Activated gamma-delta T cell (primary cell): ENCODE measurements at places on chromosomes 3 and 15.

GRCh38 chr3:45979378-45979777 lies 16.2 kb downstream of the FYCO1 start:
- no peak for DNase-seq

- DNase-seq, result no peak
Observed at GRCh38 chr3:8256441-8257071, 245.1 kb upstream of the LMCD1 start.

DNA sequence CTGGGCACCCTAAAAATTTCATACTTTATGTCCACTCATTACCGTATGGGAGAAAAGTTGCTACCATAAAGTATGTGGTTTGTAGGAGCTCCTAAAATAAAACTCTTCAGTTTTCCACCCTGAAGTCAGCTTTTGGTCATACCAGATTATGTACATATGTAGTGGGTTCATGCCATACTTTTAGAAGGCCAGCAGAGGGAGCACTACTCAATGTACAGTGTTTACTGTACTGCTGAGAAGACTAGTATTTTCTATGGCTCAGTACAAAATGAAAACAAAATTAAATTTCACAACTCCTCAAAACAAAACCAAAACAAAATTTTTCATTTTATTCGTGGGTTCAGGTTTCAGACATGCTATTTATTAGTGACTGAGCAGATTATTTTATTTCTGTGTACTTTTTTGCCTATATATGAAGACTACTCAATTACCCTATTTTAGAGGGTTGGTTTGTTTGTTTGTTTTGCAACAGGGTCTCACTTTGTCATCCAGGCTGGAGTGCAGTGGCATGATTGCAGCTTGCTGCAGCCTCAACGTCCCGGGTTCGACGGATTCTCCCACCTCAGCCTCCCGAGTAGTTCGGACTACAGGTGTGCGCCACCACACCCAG lies 24.3 kb downstream of the NXPE3 start:
- DNase-seq, result no peak

DNA sequence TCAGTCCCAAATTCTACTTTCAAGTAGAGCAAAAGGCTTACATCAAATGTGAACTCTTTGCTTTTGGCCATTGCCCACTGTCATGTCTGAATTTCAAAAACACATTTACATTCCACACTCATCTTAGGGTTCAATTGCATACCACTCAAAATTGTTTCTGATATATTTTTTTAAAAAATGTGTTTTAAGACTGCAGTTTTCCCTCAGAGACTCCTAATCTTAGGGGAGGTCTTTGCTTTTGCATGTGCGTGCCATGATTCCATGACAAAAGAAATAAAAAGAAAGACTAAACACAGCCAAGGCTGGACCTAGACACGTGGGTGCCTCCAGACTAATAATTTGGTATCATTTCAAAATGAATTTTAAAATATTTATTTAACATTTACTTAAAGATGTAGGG lies 396.8 kb upstream of the RASGRP1 start:
- no peak for DNase-seq

DNA sequence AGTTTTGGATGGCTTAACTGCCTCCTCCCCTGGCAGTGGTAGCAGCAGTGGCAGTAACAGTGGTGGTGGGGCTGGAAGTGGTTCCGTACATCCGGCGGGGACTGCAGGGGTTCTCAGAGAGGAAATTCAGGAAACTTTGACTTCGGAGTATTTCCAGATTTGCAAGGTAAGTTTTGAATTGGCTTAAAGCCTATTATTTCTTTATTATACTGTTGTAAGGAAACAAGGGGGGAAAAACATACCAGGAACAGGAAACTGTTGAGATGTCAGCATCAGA lies 1.5 kb downstream of the STXBP5L start:
- no peak for DNase-seq

- no peak for DNase-seq
Observed at GRCh38 chr3:195566797-195567196, 16.9 kb downstream of the APOD start.

- DNase-seq, result no peak
Observed at GRCh38 chr3:67335813-67336212, 318.6 kb downstream of the SUCLG2 start.

DNA sequence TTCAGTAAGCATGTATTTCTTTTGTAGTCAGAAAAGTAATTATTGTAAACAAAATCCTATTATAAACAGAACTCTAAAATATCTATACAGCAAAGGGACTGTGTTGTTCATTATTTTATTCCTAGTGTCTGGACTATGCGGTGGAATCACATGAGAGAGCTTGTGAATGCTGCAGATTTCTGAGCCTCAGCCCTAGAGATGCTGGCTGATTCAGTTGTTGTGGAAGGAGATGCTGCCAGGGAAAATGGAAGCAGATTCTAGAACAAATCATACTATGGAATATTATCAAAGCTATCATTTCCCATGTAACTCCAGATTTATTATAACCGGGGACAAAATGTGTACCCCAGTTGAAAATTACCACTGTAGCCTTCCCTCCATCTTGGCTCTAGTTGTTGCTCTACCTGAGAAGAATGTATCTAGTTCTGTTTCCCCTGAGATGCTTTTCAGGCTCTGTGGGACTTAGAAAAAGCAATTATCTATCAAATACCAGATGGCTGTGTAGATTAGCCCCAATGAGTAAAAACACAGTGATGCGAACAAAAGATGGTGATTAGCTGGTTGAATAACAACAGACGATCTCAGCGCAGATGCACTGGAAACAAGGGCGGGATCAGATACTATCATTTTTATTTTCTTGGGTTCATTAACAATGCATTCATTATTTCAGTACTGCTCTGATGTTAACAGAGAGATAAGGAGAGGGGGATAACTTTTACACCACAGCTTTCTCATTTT lies 131.3 kb downstream of the TMEM108 start:
- DNase-seq, result no peak

- no peak for DNase-seq
Observed at GRCh38 chr3:32155117-32155516, 48.7 kb downstream of the GPD1L start.

DNA sequence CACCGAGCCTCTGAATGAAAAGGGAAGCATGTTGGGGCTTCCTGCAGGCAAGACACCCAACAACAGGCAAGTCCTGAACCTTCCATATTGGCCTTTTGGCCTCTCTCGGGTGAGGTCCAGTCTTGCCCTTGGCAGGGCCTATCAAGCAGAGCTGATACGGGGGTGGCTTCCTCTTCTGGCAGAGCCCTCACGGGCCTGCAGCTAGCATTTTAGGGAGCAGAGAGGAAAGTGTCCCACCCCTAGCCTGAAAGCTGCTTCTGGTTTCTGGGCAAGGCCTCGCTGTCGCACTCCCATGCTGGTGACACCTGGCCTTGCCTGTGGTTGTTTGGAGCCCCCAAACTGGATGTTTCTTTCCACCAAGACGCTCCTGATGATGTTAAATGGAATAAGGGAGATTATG lies 31.8 kb upstream of the CTSH start:
- no peak for DNase-seq

GRCh38 chr3:7640787-7641186 lies 779.9 kb downstream of the GRM7 start:
- DNase-seq, result no peak

- no peak for DNase-seq
Observed at GRCh38 chr3:191455257-191455952, 5.6 kb upstream of the PYDC2 start.

GRCh38 chr15:83582381-83582780 lies 71.5 kb upstream of the ADAMTSL3 start:
- DNase-seq, result no peak

DNA sequence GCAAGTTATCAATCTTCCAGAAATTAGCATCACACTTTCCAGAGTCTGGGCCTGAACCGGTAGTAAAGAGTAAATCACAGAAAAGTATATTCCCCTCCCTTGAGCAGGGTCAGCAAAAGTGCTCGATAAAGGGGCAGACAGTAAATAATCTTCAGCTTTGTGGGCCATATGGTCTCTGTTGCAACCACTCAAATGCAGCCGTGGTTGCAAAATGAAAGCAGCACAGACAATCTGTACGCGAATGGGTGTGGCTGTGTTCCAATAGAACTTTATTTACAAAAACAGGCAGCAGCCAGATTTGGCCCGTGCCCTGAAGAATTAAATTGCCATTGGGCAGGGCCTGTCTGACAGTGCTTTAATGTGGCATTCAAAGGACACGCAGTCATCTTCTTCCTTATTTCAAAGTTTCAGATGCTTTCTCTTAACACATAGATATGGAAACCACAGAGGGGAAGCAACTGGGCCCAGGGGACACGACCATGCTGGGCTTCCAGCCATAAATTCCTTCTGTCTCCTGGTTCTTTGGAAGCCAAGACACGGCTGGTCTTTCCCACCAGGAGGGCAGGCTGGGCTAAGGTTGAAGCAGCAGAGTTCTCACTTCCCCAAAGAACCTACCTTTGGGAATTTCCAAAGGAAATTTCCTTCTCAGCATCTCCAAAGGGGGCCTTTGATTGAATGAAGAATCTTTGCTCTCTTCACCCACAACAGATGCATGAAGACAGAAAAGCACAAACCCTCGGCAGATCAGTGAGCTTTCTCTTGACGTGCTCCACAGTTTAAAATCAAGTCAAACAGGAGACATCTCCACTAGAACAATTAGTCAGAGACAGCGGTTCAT lies 489.8 kb upstream of the PROK2 start:
- DNase-seq, result no peak

GRCh38 chr3:133588784-133589465 lies 15.4 kb downstream of the CDV3 start:
- DNase-seq, result no peak

GRCh38 chr3:29773481-29773880 lies 492.6 kb downstream of the RBMS3 start:
- no peak for DNase-seq

GRCh38 chr3:75272691-75273090 lies 391.4 kb upstream of the FRG2C start:
- DNase-seq, result no peak

DNA sequence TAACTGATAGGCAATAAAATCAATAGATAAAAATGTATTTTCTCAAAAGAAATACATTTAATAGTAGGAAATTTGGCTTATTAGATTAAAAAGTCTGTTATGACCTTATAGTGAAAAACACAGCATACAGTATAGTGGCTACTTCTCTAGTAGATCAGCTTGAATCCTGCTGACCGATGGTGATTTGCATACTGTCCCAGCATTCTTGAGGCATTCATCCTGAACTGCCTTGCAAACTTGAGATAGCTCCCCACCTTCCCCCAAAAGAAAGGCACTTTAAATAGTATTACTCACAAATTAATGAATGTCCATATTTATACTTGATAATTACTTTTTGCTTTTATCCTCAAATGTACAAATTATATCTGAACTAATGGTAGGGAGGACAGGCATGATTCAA lies 6.7 kb downstream of the CHMP2B start:
- DNase-seq, result no peak

GRCh38 chr3:14284694-14285547 lies 106.3 kb downstream of the LSM3 start:
- no peak for DNase-seq

- DNase-seq, result no peak
Observed at GRCh38 chr3:19891740-19892139, 42.3 kb downstream of the EFHB start.

GRCh38 chr3:5376761-5377160 lies 189.3 kb downstream of the EDEM1 start:
- DNase-seq, result no peak

DNA sequence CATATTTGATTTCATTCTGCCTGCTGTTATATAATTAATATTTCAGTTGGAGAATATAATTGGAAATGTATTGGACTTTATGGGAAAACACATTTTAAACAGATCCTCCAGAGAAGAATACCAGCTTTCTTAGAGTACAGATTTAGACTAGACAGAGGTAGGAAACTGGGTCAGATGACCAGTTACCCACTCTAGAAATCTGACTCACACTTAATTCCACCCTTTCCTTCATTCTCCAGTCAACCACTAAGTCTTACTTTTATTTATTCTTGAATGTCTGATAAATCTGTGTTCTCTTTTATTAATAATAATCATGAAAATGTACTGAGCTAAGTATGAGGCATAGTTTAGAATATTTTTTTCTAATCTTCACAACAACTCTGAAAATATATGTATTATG lies 110.7 kb downstream of the LRRC49 start:
- no peak for DNase-seq

GRCh38 chr15:42772901-42773300 lies 36.0 kb upstream of the CDAN1 start:
- no peak for DNase-seq

- no peak for DNase-seq
Observed at GRCh38 chr3:132513057-132513456, 84.0 kb upstream of the ACKR4 start.

GRCh38 chr15:63572749-63573464 lies 24.3 kb upstream of the FBXL22 start:
- no peak for DNase-seq

DNA sequence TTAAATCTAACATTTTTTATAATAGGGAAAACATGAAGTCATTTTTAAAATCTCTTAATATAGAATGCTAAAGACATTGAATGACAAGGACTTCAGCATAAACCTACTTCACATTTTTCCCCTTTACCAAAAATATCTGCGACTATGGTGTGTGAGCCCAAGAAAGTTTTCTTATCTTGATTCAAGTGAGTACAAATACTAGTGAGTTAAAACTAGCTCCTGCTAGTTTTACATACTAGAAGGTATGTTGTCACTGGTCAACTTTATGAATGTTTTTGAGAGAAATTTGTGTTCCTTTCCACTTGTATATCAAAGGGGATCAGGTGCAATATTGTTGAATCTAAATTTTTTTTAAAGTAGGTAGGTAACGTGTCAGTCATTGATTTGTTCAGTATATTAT lies 152.4 kb upstream of the CGNL1 start:
- DNase-seq, result no peak

DNA sequence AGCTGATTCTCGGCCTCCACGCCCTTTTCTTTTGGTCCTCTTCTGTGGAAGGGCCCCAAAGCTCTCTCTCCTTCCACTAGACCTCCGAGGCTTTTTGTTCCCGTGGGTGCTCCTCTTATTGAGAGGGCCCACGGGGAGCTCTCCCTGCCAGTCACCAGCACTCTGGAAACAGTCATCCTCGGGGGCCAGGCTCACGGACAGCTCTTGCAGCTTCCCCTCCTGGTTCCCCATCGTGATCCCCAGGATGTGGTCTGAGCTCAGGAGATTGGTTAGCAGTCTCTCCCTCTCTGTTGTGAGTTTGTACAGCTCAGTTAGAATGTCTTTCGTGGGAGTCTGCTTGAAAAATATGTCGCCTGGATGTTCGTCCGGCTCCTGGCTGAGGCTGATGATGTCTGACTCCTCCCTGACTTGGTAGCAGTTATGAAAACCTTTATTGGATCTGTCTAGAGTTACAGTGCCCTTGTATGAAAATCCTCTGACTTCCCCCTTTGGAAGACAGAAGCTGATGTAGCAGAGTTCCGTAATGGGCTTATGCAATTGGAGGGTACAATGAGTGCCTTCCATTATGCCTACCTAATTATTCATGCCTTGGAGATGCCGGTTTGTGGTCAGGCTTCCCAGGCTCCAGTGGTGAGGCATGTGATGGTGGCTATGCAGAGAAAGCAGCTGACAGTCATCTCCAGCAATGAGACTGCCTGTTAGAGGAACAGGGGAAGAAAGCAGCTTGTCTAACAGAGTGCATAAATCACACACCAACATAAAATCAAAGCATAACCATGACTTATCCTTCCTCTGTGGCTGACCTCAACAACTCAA lies 40.0 kb downstream of the FMN1 start:
- DNase-seq, result no peak

- DNase-seq, result no peak
Observed at GRCh38 chr3:20316238-20316637, 130.2 kb upstream of the SGO1 start.

- DNase-seq, result no peak
Observed at GRCh38 chr3:103904991-103905390, 1461.7 kb upstream of the ALCAM start.

- DNase-seq, result no peak
Observed at GRCh38 chr3:27939940-27940339, 217.8 kb upstream of the EOMES start.
